Stimulated activated CD4-positive, alpha-beta T cell treated with anti-CD3 and anti-CD28 coated beads, Interleukin-15, amount 100 ng/mL, for 1 hour (primary cell): ENCODE measurements at places on chromosomes 2 and 18.

DNA sequence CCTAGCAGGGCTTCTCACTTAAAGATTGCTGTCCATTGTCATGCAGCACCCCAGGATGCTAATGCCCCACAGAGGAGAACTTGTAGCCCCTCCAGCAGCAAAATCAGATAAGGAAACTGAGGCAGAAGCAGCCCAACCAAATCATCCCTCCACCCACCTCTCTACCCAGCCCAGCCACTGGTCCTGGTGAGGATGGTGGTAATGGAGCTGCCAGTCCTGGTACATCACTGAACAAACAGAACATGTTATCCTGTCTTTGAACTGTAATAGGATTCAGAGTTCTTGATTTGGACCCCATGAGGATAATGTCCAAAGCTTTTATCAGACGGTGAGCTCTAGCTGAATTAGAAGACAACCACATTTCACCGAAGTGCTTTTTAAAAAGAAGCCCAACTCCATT is 113.2 kb downstream of the MRO start:
- DNase-seq = no peak

GRCh38 chr2:239361311-239361642 is 39.5 kb downstream of the HDAC4 start:
- no peak for DNase-seq

- DNase-seq = no peak
These were observed 4.6 kb downstream of the LAMA3 start for GRCh38 chr18:23693846-23694245.

DNA sequence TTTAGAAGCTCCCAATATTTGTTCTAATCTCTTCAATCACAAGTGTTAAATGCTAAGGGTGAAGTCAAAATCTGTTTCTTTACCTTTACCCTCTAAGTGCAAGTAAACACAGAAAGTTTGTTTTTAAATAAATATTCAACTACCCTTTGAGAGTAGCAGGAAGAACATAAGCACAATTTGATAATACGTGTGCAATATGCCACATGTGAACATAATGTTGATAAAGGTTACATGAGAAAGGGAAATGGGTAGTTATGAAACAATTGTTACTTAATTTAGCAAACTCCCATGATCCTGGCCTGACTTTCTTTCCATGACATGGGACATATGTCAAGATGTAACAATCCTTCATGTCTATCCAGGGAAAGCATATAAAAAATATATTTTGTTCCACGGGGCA is 7.1 kb downstream of the SPRED2 start:
- no peak for DNase-seq

- no peak for DNase-seq
These were observed 3.6 kb upstream of the PROM2 start for GRCh38 chr2:95270541-95271081.

- no peak for DNase-seq
These were observed 31.9 kb upstream of the GNAL start for GRCh38 chr18:11657152-11657551.

DNA sequence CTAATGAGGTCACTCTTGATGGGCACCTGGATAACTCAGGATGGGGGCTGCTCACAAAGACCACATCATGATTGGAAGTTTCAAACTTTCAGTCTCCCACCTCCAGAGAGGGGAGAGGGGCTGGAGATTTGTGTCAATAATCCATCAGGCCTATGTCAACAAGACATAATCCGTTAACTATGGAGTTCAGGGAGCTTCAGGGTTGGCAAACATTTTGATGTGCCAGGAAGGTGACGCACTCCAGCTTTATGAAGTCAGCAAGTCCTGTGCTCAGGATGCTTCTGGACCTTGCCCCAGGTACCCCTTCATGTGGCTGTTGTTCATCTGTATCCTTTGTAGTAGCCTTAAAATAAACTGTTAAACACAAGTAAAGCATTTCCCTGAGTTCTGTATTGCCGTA is 19.0 kb downstream of the SKA1 start:
- DNase-seq = no peak

DNA sequence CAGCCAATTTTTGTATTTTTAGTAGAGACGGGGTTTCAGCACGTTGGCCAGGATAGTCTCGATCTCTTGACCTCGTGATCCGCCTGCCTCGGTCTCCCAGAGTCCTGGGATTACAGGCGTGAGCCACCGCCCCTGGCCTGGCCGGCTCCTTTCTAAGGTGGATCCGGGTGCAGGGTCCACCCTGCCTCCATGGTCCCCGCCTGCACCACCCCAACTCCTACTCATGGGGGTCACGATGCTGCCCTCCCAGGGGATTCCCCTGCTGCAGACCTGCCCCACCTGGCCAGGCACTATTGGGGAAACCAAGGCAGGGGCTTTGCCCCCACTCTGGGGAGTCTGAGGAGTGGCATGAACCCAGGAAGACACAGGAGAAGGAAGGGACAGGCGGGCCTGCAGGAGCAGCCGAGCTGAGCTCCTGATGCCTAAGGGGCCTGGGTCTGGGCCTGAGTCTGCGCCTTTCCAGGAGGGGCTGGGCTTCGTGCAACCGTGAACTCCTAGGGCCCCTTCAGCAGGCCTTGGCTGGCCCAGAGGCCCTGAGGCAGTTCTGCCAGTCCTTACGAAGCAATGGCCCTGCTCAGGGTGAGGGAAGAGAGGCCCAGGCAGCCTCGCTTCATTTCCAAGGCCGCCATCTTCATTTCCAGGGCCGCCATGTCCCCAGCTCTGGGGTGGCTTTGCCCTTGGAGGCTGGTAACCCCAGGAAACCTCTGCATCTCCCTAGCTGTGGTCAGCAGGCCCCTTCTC is 67.2 kb upstream of the SMAD7 start:
- no peak for DNase-seq

DNA sequence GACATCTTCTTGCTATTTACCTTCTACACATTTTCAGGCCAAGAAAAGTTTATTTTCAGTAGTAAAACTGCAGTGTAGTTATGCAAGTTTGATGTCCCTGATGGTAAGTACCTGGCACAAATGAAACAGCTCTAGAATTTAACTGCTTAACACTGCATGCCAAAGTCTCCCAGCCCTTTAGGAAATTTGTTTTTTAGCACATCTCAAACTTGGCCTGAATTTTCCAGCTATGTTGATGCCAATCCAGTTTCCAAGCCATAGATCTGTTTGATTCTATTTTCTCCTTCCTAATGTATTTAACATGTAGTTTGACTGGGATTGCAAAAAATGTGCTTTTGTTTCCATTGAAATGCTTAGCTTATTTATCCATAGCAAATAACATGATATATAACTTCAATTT is 29.3 kb upstream of the ZNF385B start:
- no peak for DNase-seq

GRCh38 chr2:215454519-215455246 is 18.8 kb upstream of the FN1 start:
- no peak for DNase-seq

DNA sequence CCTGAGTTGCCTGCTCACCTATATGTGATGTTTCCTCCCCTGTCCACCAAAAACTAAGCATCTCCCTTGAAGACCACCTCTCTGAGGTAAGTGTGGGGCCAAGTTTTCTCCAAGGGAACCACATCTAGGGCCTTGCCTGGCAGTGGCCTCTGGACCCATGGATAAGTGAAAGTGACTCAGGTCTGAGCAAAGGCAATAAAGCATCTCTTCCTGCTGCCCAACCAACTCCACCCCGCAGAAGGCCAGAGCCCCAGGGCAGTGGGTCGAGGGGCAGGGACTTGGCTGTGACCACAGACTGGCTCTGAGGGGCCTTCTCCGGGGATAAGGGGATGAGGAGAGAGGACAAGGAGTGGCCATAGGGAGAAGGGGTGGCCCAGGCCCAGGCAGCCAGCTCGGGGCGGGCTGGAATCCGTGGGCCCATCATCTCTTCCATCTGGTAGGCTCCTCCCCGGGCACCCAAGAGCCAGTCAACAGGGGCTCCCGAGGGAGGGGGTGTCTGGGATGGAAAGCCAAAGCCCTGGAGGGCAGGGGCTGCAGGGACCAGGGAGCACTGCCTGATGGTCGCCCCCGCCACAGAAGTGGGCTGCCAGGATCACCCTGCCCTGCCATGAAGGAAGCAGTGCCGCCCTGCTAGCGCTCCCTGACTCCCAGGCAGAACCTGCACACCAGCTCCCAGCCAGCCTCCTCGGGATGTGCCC is 33.4 kb downstream of the EMX1 start:
- DNase-seq = no peak

DNA sequence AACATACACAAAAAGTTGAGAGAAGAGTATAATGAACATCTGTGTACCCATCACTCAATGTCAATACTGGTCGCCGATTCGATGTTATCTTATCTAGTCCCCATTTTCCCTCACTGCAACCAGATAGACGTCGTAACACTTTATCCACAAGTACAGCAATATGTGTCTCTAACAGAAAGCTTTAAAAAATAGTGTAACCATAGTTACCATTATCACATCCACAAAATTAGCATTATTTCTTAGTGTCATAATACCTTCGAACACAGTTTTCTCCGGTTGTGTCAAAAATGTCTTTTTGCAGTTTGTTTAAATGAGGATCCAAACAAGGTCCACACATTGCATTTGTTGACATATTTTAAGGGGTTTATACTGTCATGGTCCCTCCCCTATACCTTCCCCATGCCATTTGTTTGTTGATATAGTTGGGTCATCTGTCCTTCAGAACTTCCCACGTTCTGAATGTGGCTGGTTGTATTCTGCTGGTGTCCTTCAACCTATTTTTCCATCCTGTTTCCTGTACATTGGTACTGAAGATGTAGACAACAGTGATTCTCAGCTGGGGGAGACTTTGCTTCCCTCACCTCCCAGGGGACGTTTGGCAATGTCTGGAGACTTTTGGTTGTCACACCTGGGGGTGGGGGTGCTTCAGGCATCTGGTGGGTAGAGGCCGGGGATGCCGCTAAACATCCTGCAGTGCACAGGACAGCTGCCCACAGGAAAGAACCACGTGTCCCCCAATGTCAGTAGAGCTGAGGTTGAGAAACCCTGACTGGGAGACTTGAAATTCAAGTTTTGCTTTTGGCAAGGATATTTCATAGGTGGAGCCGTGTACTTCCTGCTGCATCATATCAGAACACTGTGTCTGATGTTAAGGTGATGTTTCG is 72.7 kb upstream of the SPRED2 start:
- no peak for DNase-seq

DNA sequence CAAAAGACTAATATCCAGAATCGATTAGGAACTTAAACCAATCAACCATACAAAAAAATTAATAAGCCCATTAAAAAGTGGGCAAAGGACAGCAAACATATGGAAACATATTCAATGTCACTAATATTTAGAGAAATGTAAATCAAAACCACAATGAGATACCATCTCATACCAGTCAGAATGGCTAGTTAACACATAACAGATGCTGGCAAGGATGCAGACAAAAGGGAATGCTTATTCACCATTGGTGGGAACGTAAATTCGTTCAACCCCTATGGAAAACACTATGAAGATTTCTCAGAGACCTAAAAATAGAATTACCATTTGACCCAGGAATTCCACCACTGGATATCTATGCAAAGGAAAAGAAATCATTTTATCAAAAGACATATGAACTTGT is 468.2 kb upstream of the ST6GAL2 start:
- DNase-seq = no peak

GRCh38 chr18:12293831-12294230 is 14.2 kb upstream of the TUBB6 start:
- DNase-seq = no peak

DNA sequence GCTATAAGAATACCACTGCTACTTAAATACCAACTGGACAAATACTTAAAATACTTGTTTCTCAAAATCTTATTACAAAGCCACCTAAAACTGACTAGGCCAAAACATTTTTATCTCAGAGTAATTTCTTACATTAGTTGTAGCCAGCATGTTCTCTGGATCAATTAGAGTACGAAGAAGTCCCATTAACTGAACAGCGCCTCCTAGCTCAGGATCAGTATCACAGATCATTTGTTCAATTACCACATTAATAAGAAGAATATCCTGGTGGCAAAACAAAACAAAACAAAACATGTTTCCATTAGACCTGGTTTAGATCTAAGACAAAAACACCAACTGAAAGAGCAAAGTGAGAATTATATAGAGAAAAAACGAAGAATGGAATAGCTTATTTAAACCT is 36.0 kb downstream of the PPP4R3B start:
- DNase-seq = no peak

- DNase-seq = no peak
These were observed 140.6 kb downstream of the FAM124B start for GRCh38 chr2:224261326-224261725.

DNA sequence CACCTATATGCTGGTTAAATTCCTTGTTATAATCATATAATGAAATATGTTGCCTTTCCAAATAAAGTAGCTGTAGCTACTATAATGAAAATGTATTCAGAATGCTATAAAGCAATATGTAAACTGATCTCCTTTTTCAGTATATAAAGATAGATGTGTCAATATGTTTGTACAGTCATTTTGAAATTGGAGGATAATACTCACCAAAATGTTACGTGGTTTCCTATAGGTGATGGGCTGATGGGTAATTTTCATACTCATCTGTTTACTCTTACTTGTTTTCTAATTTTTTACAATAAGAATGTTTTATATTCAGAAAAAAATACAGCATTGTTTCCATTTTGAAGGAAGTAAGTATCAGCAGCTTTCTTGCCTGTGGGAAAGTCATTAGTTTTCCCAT is 70.2 kb downstream of the PRKRA start:
- DNase-seq = no peak

DNA sequence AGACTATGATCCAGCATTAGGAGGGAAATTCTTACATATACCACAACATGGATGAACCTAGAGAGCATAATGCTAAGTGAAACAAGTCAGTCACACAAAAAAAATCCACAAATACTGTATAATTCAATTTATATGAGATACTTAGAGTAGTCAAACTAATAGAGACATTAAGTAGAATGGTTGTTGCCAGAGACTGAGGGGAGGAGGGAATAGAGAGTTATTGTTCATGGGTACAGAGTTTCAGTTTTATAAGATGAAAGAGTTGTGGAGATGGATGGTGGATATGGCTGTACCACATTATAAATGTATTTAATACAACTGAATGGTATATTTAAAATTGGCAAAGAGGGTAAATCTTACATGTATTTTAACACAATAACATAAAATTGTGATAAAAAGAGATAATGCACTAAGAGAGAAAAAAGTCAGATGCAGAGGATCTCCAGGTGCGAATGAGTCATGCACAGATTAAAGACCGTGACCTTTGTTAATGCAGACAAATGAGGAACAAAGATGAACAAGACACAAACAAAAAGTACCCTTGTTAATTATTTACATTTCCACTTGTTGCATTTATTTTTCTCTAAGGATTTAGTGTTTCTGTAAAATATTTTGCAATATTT is 541.7 kb upstream of the MEX3C start:
- DNase-seq = no peak

GRCh38 chr18:45962461-45962860 is 4.7 kb downstream of the EPG5 start:
- no peak for DNase-seq

- no peak for DNase-seq
These were observed 400.0 kb upstream of the CDH2 start for GRCh38 chr18:28576941-28577340.

- no peak for DNase-seq
These were observed 11.6 kb upstream of the SPTBN1 start for GRCh38 chr2:54444503-54444902.
